ENCODE measurements at places on chromosomes 12 and 14.

DNA sequence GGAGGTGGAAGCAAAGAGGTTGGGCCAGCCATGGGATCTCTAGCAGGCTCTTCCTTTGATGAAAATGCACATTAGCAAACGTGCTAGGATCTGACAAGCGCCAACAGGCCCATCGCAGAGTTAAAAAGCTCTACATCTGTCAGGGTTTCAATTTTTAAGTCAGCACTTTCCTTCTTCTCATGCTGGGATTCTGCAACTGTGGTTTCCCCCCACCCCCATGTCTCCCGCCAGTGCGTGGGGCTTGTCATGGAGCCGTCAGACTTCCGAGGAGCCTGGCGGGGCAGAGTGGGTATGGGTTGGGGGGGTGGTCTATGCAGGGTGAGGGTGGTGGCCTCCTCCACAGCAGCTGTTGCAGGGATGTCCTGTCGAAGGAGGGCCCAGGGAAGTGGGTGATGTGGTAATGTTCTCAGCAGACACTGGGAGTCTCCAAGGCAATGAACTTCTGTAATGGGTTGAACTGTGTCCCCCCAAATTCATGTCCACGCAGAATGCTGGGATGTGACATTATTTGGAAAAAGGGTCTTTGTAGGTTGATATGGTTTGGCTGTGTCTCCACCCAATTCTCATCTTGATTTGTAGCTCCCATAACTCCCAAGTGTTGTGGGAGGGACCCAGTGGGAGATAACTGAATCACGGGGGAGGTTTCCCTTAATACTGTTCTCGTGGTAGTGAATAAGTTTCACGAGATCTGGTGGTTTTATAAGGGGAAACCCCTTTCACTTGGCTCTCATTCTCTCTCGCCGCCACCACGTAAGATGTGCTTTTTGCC is 115.2 kb upstream of the MAP1LC3B2 start:
- no peak for DNase-seq

DNA sequence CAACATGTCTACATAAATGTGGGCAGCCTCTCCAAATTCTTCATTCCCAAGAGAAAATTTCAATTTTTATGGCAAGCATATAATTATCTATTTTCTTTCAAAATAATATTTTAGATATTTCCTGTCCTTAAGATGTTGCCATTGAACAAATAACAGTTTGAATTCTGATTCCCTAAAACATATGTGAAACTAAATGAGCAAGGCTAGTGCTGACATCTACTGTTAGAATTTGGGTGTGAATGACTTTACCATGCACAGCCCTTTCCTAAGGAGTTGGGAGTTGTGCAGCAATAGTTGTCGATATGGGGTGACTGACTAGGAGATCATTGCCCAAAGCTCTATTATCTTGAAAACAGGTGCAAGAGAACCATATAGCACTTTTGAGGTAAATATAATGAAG is 108.2 kb upstream of the SLC38A4 start:
- DNase-seq = no peak

- no peak for DNase-seq
Observed at GRCh38 chr12:7497661-7498060, 5.9 kb downstream of the CD163 start.

GRCh38 chr12:54658306-54659264 is 10.4 kb upstream of the DCD start:
- DNase-seq = peak; percentile 51

- no peak for DNase-seq
Observed at GRCh38 chr12:44099486-44099885, 263.6 kb downstream of the TMEM117 start.

- no peak for DNase-seq
Observed at GRCh38 chr14:101118233-101118632, 214.7 kb upstream of the RTL1 start.

- peak; percentile 70 for DNase-seq
Observed at GRCh38 chr14:72516936-72517700, 376.8 kb downstream of the DPF3 start.

DNA sequence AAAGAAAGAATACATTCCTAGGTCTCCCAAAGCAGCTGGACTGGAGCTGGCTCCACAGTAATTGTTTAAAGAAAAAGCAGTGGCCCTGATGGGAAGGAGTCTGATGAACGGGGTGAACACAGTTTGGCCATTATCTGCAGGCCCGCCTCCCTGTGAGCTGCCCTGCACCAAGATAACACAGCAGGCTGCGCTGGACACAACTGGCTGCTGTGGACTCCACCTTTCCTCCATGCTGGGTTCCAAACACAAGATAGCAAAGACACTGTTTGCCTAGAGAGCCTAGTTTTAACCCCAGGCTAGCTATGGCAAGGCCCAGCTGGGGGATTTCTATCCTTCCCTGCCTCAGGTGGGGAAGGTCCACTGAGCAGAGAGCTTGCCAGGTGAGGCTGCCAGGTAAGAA is 34.6 kb downstream of the ZFP36L1 start:
- DNase-seq = no peak

DNA sequence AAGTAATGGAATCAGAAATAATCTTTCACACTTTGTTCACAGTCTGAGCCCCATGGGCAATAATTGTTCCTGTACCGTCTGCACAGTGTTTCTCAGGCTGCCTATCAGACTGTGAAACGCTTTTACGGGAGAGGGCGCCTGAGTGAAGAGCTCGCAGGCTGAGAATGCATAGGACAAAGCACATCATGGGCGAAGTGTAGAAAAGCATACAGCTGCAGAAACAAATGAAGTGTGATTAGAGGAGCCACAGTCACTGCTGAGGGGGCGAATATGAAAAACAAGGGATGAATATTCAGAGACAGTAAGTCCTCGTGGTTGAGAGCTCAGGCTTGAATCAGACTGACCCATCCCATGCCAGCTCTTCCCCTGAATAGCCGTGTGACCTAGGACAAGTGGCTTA is 438.4 kb upstream of the DCN start:
- no peak for DNase-seq

GRCh38 chr14:96051642-96052540 is 12.7 kb downstream of the C14orf132 start:
- no peak for DNase-seq

- no peak for DNase-seq
Observed at GRCh38 chr14:77086951-77087350, 11.1 kb upstream of the CIPC start.

GRCh38 chr12:104197264-104197663 is 18.3 kb upstream of the TXNRD1 start:
- DNase-seq = no peak

GRCh38 chr14:39772627-39773026 is 340.4 kb upstream of the FBXO33 start:
- DNase-seq = no peak

GRCh38 chr12:31558521-31558920 is 32.4 kb downstream of the DENND5B start:
- no peak for DNase-seq

DNA sequence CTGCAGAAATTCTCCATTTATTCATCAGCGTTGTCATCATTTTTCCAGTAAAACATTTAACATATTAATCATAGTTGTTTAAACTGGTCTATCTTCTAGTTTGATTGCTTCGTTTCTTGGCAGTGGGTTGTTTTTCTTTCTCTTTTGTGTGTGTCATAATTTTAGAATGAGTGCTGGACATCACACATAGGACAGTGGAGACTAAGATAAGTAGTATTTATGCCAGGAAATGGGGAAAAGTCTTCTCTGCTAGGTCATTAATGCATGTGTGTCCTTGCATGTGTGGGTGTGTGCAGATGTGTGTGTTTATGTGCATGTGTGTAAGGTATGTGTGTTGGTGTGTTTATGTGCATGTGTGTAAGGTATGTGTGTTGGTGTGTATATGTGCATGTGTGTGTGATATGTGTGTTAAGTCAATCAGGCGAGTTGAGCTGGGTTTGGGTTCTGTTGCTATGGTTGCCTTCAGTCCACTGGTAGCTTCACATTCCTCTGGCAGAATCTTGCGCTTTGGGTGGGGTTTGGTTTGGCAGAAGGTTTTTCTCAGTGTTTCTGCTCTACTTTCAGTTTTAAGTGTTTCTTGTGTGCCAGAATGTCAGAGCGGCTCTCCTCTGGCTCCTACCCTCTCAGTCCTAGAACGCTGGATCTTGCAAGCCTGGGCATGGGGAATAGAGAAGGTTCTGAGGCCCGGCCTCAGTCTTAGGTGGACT is 7.8 kb upstream of the ADGRD1 start:
- DNase-seq = no peak

GRCh38 chr14:83416476-83416875 is 1882.8 kb upstream of the SEL1L start:
- DNase-seq = no peak

DNA sequence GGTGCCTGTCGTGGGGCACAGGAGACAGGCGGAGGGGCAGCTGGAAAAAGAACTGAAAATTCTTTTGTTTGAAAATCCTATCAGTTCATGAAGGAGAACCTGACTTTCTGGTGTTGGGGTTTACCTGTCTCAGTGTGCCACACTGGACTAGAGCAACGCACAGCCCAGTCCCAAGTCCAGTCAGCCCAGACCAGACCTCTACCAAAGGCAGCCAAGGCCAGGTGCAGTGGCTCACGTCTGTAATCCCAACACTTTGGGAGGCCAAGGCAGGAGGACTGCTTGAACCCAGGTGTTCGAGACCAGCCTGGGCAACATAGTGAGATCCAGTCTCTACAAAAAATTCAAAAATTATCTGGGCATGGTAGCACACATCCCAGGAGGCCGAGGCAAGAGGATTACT is 4.6 kb downstream of the CCDC85C start:
- DNase-seq = no peak

GRCh38 chr12:25581067-25581466 is 28.0 kb upstream of the LMNTD1 start:
- DNase-seq = no peak

GRCh38 chr14:95070748-95071435 is 86.4 kb downstream of the DICER1 start:
- DNase-seq = no peak

DNA sequence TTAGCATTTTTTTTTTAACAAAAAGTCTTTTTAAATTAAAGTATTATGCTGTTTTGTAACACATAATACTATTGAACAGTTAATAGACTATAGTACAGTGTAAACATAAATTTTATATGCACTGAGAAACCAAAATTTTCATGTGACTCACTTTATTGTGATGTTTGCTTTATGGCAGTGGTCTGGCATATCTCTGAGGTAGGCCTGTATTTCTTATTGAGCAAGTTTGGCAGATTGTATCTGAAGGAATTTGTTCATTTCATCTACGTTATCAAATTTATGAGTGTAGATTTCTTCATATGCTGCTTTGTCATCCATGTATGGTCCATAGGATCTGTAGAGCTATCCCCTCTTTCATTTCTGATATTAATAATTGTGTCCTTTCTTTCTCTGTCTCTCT is 78.8 kb upstream of the PDE3A start:
- DNase-seq = no peak

DNA sequence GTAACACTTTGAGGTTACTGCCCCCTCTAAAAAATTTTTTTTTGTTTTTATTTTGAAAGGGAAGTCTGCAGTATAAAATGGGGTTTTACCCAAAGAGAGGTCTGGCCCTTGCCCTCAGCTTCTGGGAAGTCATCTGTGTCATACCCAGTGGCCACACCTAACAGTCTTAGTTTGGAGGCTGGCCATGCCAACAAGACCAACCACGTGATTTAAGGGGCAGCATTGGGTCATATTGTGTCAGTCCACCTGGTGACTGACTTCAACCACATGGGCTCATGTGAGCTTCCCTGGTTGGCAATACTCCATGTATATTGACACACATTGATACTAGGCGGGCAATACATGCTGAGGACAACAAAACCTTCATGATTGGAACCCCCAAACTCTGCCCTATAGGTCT is 173.9 kb downstream of the GXYLT1 start:
- DNase-seq = no peak

GRCh38 chr14:57418999-57419398 is 28.6 kb downstream of the NAA30 start:
- no peak for DNase-seq

DNA sequence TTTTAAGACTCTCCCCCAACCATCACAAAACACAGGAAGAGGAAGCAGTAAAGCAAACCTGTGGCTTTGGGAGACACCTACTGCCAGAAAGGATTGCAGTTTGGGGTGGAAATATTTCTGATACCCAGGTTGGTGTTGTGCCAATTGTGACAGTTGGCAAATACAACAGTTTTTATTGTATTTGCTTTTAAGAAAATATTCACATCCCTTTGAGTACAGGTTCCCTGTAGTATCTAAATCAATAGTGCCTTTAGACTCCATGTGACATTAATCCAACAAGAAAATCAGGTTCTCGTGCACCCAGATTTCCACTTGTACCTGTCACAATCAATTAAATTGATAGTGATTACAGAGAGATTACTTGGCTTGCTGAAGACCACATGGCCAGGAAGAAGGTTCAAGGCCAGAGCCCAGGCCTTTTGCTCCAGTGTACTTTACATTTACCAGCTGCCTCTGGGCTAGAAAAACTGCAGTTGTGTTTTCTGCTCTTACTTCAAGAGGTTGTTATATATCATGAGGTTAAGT is 361.2 kb downstream of the ATP23 start:
- DNase-seq = no peak

- no peak for DNase-seq
Observed at GRCh38 chr14:85250414-85251189, 279.3 kb upstream of the FLRT2 start.

DNA sequence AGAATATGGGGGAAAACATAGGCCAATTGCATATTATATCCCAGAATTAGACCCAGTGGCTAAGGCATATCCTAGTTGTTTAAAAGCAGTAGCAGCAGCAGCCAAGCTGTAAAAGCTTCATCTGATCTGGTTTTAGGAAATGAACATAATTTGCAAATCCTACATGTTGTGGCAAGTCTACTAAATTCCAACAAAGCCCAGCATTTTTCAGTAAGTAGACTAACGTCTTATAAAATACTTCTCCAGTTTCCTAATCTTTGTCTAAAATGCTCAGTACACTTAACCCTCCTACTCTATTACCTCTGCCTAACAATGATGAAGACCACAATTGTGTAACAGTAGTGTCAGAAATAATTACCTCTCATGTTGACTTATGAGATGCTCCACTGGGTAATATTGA is 70.9 kb upstream of the RERGL start:
- DNase-seq = no peak
